ENCODE measurements at places on chromosomes 5 and 9. TPM values are rescaled to one million over a fixed set of nuclear protein-coding genes. Genes with fewer than 3 reads are reported as not detected.

DNA sequence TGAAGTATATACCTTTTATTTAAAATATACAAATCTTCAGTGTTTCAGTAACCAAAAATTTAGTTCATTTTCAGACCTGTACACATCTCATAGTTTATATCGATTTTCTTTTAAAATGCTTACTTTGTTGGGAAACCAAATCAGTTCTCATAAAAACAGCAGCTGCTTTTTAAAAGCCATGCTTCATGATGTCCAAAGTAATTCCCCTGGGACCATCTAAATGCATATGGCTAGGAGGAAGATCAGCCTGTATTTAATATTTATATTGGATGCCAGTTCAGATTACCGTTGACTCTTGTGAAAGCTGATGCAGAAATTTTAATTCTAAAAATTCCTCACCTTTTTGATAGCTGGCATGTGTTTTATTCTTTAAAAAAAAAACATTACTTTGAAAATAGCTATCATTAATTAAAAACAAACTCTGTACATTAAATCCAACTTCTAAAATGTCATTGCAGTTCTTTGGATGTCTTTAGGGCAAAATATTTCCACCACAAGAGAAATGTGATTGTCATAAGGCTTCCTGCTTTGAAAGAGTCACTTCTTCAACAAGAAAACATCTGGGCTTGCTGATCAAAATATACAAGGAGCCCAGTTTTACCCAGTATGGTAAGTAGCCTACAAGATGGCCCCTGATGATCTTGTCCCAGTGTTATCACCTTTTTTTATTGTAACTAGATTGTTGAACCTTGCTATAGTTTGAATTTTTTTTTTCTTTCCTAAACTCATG is 1242.9 kb upstream of the CDH6 start:
- H3K36me3 ChIP-seq, result no peaks in the 10 kb centered on the region
- no peaks in the 10 kb centered on the region for H3K27me3 ChIP-seq
- H3K27ac ChIP-seq, result no peak overlapping the region
- H3K4me1 ChIP-seq, result no peaks in the 10 kb centered on the region

GRCh38 chr9:131815970-131816873 is 76.3 kb upstream of the RAPGEF1 start:
- H3K27me3 ChIP-seq, result peaks cover 63% of the 10 kb centered on the region
- no peaks in the 10 kb centered on the region for H3K36me3 ChIP-seq
- no peaks in the 10 kb centered on the region for H3K4me1 ChIP-seq
- no peak for DNase-seq
- H3K4me3 ChIP-seq, result no peak overlapping the region
- no peak overlapping the region for H3K27ac ChIP-seq

CATSPER3 gene
- not detected for total RNA-seq

GRCh38 chr9:81259896-81260295 is 429.5 kb downstream of the TLE1 start:
- no peaks in the 10 kb centered on the region for H3K27me3 ChIP-seq
- no peak overlapping the region for H3K4me3 ChIP-seq
- DNase-seq, result no peak
- no peak overlapping the region for H3K27ac ChIP-seq
- no peaks in the 10 kb centered on the region for H3K36me3 ChIP-seq

OR1L8 gene
- not detected for total RNA-seq

GRCh38 chr5:81986126-81986525 is 14.3 kb downstream of the ATG10 start:
- no peak overlapping the region for H3K27ac ChIP-seq
- no peaks in the 10 kb centered on the region for H3K27me3 ChIP-seq
- H3K36me3 ChIP-seq, result no peaks in the 10 kb centered on the region
- DNase-seq, result no peak

DNA sequence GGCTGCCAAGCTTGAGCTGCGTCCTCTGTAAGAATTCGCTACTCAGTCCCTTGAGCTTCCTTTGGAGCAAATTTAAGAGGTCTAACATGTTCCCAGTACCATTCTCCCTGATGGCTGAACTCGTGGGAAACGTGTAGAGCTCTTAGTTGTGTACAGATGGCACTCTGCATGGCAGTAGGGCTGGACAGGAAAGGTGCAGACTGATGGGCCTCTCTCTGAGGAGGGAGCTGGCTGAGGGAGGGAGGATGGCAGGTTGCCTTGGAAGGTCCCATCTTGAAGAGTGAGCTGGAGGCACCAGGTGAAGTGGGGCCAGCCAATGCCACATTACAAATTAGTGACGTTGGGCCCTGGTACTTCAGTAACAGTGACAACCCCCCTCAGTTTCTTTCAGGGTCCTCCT is 495.3 kb downstream of the CCDC171 start:
- H3K4me3 ChIP-seq, result no peak overlapping the region
- no peak for DNase-seq
- no peaks in the 10 kb centered on the region for H3K36me3 ChIP-seq
- no peaks in the 10 kb centered on the region for H3K4me1 ChIP-seq

- DNase-seq, result no peak
- no peak overlapping the region for H3K27ac ChIP-seq
- H3K4me1 ChIP-seq, result peaks cover 13% of the 10 kb centered on the region
- no peaks in the 10 kb centered on the region for H3K27me3 ChIP-seq
Observed at GRCh38 chr5:143347046-143347445, 56.4 kb downstream of the NR3C1 start.

- no peak overlapping the region for H3K4me3 ChIP-seq
- H3K27ac ChIP-seq, result no peak overlapping the region
- H3K27me3 ChIP-seq, result no peaks in the 10 kb centered on the region
- no peak for DNase-seq
- H3K36me3 ChIP-seq, result no peaks in the 10 kb centered on the region
Observed at GRCh38 chr5:132207778-132208177, 19.9 kb downstream of the P4HA2 start.

DNA sequence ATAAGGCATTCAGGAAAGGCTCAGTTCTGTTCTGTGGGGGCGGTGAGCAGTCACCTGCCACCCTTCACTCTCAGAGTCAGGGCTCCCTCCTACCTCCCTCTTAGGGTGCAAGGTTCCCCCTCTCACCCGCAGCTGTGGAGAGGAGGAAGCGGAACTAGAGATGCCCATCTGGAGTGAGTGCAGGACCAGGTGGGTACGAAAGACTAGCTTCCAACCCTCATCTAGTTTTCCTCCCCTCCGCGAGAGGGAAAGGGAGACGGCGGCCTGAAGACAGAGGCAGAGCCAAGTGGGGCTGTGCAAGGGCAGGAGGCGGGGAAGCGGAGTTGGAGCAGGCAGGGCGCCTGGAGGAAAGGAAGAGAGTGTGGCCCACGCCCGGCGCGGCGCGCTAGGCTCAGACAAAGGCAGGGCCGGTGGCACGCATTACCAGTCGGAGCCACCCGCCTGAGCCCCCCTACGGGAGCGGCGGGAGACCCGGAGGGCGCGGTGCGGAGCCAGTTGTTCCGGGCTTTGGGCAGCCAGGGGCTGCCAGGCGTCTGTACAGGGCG is 7.3 kb downstream of the PRR7 start:
- peaks cover 7% of the 10 kb centered on the region for H3K27me3 ChIP-seq
- H3K36me3 ChIP-seq, result no peaks in the 10 kb centered on the region
- DNase-seq, result peak; percentile 38
- H3K4me1 ChIP-seq, result peaks cover 27% of the 10 kb centered on the region
- peak overlapping the region; percentile 83 for H3K27ac ChIP-seq

PFN3 gene
- not detected for total RNA-seq

- H3K27ac ChIP-seq, result peak overlapping the region; percentile 99
- H3K27me3 ChIP-seq, result no peaks in the 10 kb centered on the region
- no peaks in the 10 kb centered on the region for H3K4me1 ChIP-seq
Observed at GRCh38 chr9:95005278-95006143, 279.0 kb downstream of the AOPEP start.

DNA sequence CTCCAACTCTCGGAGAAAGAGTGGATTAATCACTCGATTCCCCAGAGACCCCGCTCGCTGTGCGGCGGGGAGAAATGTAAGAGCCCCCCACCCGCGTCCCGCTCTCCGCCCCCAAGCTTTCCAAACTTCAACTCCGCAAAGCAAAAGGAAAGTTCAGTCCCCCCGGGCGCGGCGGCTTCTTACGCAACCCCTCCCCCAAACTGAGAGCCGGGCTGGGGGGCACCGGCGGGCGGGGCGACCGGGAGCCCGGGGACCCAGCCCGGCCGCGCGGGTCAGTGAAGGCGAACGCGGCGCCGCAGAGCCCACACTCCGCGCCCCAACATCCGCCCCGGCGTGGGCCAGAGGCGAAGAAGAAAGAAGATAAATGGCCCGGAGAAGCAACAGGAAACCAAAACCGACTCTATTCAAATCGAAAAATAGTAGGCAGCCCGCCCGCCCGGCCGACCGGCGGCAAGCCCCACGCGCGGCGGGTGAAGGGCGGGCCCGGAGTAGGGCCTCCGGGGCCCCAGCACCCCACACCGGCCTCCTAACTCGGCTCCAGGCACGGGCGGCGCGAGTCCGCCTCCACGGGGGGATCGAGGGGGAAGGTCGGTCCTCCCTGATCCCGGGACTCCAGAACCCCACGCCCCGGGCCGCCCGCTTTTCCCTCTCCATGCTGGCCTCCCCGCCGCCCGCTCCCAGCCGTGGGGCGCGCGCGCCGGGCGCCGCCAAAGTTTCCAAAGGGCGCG is 720 bp downstream of the NOTCH1 start:
- peak overlapping the region; percentile 99 for H3K27ac ChIP-seq
- DNase-seq, result no peak
- no peaks in the 10 kb centered on the region for H3K27me3 ChIP-seq
- peaks cover 76% of the 10 kb centered on the region for H3K4me1 ChIP-seq
- H3K36me3 ChIP-seq, result no peaks in the 10 kb centered on the region

- H3K36me3 ChIP-seq, result no peaks in the 10 kb centered on the region
- H3K4me1 ChIP-seq, result peaks cover 11% of the 10 kb centered on the region
- DNase-seq, result no peak
Observed at GRCh38 chr9:72534931-72535330, 13.5 kb downstream of the TMC1 start.

DNA sequence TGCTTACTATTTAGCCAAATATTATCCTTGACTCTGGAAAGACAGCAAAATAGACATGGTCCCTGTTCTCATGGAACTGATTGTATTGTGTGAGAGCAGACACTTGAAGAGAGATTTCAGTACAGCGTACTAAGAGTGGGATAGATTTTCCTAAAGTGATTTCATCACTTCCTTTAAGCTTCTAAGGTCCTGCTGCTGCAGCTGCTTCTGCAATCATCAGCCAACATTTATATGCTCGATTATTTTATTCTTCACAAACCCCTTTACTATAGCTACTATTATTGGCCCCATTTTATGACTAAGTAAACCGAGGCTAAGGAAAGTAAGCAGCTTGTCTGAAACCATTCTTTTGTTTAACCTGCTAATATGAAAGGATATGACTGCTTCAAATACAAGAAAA is 137.7 kb downstream of the SPATA31D1 start:
- H3K4me1 ChIP-seq, result no peaks in the 10 kb centered on the region
- no peak overlapping the region for H3K4me3 ChIP-seq
- no peak for DNase-seq
- no peaks in the 10 kb centered on the region for H3K27me3 ChIP-seq

GRCh38 chr5:111680737-111681413 is 76.1 kb downstream of the NREP start:
- H3K36me3 ChIP-seq, result no peaks in the 10 kb centered on the region
- DNase-seq, result peak; percentile 66
- H3K4me1 ChIP-seq, result peaks cover 3% of the 10 kb centered on the region
- H3K4me3 ChIP-seq, result no peak overlapping the region

GRCh38 chr5:85990998-85991397 is 626.7 kb upstream of the COX7C start:
- DNase-seq, result no peak
- H3K4me3 ChIP-seq, result no peak overlapping the region
- no peaks in the 10 kb centered on the region for H3K27me3 ChIP-seq
- H3K4me1 ChIP-seq, result no peaks in the 10 kb centered on the region

DNA sequence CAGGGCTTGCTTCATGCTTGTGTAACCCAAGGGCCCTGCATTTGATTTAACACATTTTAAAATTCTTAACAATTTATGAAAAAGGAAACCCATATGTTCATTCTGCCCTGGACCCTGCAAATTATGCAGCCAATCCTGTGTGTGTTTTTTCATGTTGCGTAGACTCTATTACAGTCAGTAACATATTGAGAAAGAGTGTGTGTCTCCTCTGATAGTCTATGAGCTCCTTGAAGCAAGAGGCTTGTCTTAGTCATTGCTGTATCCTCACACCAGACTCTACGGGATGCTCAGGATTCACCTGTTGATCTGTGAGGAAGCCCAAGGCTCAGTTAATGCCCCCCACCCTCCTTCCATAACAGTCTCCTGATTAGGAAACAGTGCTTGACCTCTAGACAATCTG is 177.3 kb upstream of the DMAC1 start:
- DNase-seq, result no peak
- H3K27ac ChIP-seq, result no peak overlapping the region
- H3K4me1 ChIP-seq, result no peaks in the 10 kb centered on the region
- no peaks in the 10 kb centered on the region for H3K36me3 ChIP-seq
- H3K4me3 ChIP-seq, result no peak overlapping the region
- no peaks in the 10 kb centered on the region for H3K27me3 ChIP-seq

DNA sequence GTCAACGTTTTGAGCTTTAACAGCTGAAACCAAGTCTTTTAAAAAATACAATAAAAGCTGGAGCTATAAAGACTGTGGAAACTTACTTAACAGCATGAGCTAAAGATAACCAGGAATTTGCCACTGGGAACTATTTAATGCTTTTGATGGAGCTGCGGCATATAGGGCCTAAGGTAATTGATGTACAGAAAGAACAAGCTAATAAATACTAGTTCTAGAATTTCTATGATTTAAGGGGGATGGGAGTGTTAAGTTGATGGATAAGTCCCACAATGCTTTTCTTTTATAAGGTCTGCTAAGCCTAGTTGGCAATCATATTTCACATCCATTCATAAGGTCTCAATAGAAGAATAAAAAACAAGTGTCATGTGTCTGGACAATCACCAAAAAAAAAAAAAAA is 334.0 kb upstream of the DMAC1 start:
- H3K36me3 ChIP-seq, result no peaks in the 10 kb centered on the region
- H3K27ac ChIP-seq, result no peak overlapping the region
- DNase-seq, result no peak
- H3K4me1 ChIP-seq, result no peaks in the 10 kb centered on the region
- no peak overlapping the region for H3K4me3 ChIP-seq

KIF24 gene
- total RNA-seq, result 0.37 TPM

GRCh38 chr5:64147849-64148441 is 17.7 kb upstream of the RNF180 start:
- peak; percentile 20 for DNase-seq
- no peaks in the 10 kb centered on the region for H3K27me3 ChIP-seq
- no peak overlapping the region for H3K4me3 ChIP-seq
- H3K27ac ChIP-seq, result no peak overlapping the region
- no peaks in the 10 kb centered on the region for H3K36me3 ChIP-seq
- H3K4me1 ChIP-seq, result no peaks in the 10 kb centered on the region

FBXW11 gene
- 22.8 TPM for total RNA-seq

PCDHGC4 gene
- total RNA-seq, result 2.7 TPM

FST gene
- 3.4 TPM for total RNA-seq

DNA sequence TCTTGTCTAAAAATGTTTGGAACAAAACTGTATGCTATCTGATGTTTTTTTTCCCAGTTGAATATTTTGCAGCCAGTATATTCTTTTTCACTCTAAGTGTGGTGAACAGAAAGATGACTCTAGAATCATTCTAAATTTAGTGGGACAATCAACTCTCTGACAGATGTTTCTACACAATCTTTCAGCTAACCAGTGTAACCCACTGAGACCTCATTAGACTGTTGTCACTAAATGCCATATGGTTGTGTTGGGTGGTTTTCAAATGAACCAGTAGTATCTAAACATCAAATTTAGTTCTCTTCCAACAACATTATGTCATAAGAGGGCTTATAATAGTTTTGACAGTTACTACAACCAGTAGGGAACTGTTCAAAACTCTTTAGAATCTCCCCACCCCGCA is 129.6 kb upstream of the PRLR start:
- DNase-seq, result no peak
- no peaks in the 10 kb centered on the region for H3K4me1 ChIP-seq
- H3K4me3 ChIP-seq, result no peak overlapping the region
- no peak overlapping the region for H3K27ac ChIP-seq
- H3K36me3 ChIP-seq, result no peaks in the 10 kb centered on the region

GRCh38 chr5:94031631-94032030 is 290.2 kb upstream of the POU5F2 start:
- H3K4me1 ChIP-seq, result no peaks in the 10 kb centered on the region
- no peak overlapping the region for H3K4me3 ChIP-seq
- H3K27ac ChIP-seq, result no peak overlapping the region
- no peak for DNase-seq
- H3K36me3 ChIP-seq, result no peaks in the 10 kb centered on the region

Measured in transverse colon (tissue), 4 donors.